Fibroblast of gingiva (primary cell): ENCODE measurements at places on chromosomes 2 and 18.
A peak's percentile ranks its signal among the peaks of the same experiment; 100 is the strongest.

GRCh38 chr2:239179851-239180371 lies 220.9 kb downstream of the HDAC4 start:
- no peak for DNase-seq

GRCh38 chr18:28065031-28065792 lies 111.7 kb downstream of the CDH2 start:
- no peak for DNase-seq

- DNase-seq: no peak
Observed at GRCh38 chr2:186467421-186467820, 18.6 kb upstream of the ZC3H15 start.

DNA sequence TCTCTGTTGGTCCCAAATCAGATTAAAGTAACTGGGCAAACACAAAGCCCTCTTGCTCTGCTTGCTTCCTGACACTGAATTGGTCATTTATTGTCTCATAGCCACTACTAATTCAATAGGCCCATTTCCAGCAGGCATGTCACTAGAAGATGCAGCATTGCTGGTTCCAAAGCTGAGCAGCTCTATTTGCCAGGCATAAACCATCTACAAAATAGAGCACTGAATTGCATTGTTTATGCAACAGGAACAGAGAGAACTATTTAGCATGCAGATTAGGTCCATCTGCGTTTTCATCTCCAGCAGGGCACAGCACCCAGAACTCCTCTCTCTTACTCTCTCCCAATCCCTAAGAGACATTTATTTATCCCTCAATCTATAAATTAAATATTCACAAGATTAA lies 227.6 kb downstream of the SUCLG1 start:
- no peak for DNase-seq

DNA sequence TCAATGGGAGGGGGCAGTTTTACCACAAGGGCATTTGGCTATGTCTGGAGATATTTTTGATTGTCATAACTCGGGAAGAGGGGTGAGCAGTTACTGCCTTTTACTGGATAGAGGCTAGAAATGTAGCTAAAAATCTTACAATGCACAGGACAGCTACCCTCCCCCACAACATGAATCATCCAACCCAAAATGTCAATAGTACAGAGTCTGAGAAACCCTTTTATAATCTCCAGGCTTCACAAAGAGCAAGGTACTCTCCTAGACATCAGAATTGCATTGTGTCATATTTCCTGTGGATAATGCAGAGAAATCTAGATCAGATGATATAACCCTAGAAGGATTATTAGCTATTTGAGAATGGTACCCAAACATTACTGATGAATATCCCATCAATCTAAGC lies 277.1 kb upstream of the NRP2 start:
- DNase-seq: no peak

DNA sequence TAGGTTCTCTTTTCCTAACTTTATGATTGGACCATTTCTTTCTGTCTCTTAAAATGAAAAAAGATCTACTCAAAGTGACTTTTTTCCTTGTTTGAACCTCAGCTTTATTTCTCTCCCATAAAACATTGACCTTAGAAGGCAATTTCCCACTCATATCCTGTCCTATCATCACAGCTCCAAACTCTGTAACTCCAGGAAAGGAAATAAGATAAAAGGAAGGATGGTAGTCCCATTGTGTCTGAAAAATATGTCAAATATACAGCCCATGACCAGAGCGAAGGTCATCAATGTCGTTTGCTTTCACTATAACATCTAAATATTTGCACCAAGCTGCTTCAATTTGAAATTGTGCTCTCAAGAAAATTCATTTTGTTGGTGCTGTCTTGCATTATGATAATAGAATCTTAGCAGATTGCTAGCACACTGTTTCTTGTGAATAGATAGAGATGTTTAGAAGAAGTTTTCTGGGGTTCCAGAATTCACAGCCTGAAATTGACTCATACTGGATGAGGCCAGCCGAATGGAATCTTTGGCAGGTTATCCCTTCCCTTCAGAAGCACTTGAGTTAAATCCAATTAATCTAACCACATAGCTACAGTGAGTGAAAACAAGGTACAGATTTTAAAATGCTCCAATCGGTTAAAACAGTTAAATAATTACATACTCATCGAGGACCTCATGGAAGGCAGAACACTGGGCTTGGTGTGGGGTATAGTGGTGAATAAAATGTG lies 95.1 kb downstream of the CRIM1 start:
- DNase-seq: peak; percentile 67

- no peak for DNase-seq
Observed at GRCh38 chr2:49933711-49934110, 779.4 kb upstream of the FSHR start.

DNA sequence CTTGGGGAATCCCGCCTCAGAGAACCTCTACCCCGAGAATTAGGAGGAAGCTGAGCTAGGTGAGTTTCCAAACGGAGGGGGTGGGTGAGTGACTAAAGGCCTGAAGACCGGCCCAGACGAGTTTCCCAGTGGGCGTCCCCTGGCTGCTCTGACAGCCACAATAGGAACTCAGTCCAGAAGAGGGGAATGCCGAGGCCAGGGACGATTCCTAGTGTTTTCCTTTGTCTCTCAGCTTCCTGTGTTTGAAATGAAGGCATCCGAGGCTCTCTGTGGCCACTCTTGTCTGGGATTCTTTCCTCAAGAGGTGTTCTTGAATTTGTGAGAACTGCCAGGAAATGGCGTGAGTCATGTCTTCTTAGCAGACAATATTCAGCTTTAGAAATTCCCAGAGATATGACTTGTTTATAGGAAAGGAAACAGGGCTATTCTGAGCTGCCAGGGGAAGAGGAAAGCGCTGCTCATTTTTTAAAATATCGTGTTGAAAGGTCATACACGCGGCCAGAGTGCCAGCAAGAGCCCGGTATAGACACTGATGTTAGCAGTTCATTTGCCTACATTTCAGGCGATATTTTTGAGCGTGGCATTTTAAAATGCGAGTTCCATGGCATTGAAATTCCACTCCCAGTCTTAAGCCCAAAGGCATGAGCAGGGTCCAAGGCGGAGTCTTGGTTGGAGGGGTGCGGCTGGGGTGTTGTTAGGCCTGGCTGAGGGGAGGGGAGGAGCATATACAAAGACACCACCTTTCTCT lies 169.1 kb upstream of the KLF7 start:
- DNase-seq: peak; percentile 79

DNA sequence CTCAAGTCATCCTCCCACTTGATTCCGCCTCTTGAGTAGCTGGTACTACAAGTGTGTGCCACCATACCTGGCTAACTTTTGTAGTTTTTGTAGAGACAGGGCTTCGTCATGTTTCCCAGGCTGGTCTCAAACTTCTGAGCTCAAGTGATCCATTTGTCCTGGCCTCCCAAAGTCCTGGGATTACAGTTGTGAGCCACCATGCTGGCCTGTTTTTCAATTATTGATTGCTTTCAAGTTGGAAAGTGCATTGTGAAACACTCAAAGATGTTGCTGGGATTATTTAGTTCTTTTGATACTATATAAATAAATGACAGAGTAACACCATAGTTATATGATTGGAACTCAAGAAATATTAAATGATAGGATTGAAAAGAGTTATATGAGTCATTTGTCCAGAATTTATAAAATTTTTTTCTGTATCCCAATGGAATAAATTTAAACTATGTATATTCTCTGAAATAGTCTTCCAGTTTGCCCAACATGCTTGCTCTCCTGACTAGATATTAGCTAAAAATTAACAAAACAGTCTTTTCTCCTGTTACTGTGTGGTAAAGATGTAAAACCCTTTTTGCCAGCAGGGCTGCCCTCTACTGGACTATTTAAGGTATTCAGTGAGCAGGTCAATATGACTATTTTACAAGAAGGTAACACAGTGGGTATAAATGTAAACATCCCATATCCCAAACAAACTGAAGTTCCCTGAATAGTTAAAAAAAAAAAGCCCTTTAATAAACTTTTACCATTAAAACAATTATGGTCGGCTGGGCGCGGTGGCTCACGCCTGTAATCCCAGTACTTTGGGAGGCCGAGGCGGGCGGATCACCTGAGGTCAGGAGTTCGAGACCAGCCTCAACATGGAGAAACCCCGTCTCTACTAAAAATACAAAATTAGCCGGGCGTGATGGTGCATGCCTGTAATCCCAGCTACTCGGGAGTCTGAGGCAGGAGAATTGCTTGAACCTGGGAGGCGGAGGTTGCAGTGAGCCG lies 42.7 kb downstream of the ACSL3 start:
- DNase-seq: peak; percentile 54

GRCh38 chr2:111058264-111058663 lies 62.5 kb upstream of the BCL2L11 start:
- DNase-seq: no peak
